ENCODE measurements at places on chromosomes 12 and 14.

GRCh38 chr14:59981564-59981963 lies 61.6 kb downstream of the LRRC9 start:
- no peak for DNase-seq

DNA sequence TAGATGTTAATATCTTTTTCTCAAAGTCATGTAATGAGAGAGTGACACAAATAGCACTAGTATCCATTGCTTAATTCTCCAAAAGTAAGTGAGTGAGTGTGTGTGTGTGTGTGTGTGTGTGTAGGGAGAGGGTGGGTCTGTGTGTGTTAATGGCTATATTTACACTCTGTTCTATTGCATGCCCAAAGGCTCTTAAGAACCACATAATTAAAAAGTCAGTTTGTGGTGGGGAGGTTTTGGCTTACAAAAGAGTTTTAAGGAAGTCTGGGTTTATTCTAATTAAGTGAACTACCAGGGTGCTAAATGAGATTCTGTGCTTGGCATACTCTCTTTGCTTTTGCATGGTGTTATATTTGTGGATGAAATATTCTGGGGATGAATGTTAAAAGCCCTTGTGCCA lies 1897.6 kb upstream of the FLRT2 start:
- DNase-seq: no peak

DNA sequence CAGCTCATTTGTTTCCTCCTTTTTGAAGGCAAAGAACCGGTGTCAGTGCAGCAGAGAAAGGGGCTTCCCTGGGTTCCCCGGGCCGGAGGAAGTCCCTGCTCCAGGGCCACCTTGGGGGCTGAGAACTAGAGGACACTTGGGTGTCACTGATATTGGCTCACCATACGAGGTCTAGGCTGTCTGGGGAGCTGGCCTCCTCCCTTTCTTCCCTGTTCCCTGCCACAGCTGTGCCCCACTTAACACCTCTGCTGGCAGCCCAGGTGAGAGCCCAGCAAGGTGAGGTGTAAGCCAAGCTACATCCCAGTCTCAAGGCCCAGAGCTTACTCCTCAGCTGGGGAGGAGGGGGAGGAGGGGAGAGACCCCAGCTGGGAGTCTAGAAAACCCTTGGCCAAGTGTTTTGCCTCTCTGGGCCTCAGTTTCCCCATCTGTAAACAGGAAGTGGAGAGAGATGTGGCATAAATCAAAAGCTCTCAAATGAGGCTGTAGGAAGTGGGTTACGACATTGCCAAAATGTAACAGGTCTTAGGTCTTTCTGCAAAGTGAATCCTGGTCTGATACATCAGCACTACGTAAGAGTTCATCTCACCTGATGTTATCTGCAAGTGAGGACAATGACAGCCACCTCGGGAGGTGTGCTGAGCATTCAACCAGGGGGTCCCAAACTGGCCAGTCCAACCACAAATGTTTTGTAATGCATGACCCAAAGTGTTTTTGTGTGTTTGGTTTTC lies 25.5 kb downstream of the RASAL1 start:
- DNase-seq: no peak

- no peak for DNase-seq
Measured at GRCh38 chr12:34391771-34392581, 369.7 kb downstream of the ALG10 start.

DNA sequence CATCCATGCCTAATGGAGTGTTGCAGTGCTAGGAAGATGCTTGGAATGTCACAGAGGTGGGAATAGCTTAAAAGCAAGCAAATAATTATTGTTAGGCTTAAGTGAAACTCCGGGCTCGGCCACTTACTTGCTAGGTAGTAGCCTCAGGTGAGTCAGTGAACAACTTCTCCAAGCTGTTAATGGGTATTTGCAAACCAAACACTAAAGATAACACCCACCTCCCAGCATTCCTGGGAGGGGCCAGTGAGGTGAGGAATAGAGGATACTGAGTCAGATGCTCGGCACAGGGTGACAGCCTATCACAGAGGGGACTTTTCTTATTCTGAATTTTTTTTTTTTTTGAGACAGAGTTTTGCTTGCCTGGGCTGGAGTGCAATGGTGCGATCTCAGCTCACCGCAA lies 151.2 kb upstream of the RFLNA start:
- DNase-seq: no peak
